Activated T-cell treated with anti-CD3 and anti-CD28 coated beads for 48 hours (primary cell): ENCODE measurements at places on chromosomes 12 and 14.

GRCh38 chr12:25787701-25788100 lies 170.8 kb upstream of the RASSF8 start:
- DNase-seq: no peak

GRCh38 chr12:62758216-62758615 lies 176.7 kb downstream of the PPM1H start:
- no peak for DNase-seq

DNA sequence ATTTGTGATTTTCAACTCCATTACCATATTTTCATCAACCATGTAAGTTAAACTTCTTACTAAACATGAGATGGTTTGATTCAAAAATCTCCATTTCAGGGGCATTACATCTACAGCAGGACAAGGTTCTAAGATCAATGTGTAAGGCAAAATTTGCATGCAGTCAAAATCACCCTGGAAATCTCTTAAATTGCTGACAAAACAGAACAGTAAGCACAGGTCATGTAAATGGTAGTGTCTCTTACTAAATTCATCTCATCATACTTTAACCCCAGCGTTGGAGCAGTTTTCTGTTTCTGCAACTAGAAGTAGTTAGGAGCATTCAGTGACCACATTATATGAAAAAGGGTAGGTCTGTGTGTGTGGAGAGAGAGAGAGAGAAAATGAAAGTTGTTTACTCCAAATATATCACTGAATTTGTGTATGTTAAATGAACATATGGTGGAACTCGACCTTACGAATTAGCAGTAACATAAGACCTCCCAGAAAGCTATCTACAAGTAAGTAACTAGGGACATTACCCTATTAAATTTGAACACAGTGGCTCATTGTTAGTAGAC lies 227.5 kb downstream of the SSPN start:
- no peak for DNase-seq

GRCh38 chr14:99891900-99892299 lies 98.7 kb downstream of the EML1 start:
- no peak for DNase-seq

- DNase-seq: no peak
These were observed 17.2 kb downstream of the ZFP36L1 start for GRCh38 chr14:68775614-68776126.

GRCh38 chr14:70808416-70809224 lies 693 bp downstream of the MAP3K9 start:
- peak; percentile 34 for DNase-seq

GRCh38 chr12:19904819-19905218 lies 463.5 kb upstream of the PDE3A start:
- no peak for DNase-seq
